ENCODE measurements at places on chromosomes 12 and 14. TPM values are rescaled to one million over a fixed set of nuclear protein-coding genes. Genes with fewer than 3 reads are reported as not detected.

Gene RDH16
- not detected for total RNA-seq

Gene KRT73
- total RNA-seq: not detected

Gene RTN1
- total RNA-seq: 0.22 TPM

Gene TAS2R7
- not detected for total RNA-seq

Gene TTC9
- total RNA-seq: under 0.01 TPM

Gene MOK
- 21.6 TPM for total RNA-seq

Gene GLIPR1
- total RNA-seq: 150 TPM

Measured in placental pericyte (primary cell).